IPS-NIHi11 (cell line): ENCODE measurements at places on chromosomes 1 and 21.
A peak's percentile ranks its signal among the peaks of the same experiment; 100 is the strongest.

DNA sequence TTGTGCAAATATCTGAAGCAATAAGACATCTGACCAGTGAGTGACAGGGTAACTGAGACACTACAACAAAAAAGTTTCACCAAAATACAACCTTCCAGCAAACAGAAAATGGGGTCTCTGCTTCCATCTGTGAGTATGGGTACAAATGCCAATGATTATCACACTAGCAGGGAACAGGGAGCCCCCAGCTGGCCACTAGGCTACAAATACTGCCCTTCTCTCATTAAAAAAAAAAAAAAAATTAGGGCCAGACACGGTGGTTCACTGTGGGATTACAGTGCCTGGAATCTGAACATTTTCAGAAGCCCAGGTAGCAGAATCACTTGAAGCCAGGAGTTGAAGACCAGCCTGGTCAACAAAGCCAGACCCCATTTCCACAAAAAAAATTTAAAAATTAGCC, 48.4 kb upstream of the EDARADD start:
- peak; percentile 50 for DNase-seq

DNA sequence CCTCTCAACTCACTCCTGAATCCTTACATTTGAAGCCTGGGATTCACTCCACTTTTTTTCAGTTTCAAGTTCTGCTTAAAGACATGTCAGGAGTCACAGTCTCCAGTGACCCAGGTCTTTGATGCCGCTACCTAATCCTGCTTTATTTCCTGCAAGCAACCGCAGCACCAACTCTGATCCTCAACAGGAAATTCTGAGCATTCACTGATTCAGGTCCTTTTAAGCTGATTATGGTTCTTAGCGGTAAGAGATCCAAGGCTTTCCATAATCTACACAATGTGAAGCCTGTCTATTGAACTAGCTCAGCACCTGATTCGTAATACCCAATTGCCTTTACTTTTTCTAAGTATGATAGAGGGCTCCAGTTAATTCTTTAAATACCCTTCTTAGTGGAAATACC, 43.7 kb upstream of the PIGC start:
- DNase-seq, result no peak

DNA sequence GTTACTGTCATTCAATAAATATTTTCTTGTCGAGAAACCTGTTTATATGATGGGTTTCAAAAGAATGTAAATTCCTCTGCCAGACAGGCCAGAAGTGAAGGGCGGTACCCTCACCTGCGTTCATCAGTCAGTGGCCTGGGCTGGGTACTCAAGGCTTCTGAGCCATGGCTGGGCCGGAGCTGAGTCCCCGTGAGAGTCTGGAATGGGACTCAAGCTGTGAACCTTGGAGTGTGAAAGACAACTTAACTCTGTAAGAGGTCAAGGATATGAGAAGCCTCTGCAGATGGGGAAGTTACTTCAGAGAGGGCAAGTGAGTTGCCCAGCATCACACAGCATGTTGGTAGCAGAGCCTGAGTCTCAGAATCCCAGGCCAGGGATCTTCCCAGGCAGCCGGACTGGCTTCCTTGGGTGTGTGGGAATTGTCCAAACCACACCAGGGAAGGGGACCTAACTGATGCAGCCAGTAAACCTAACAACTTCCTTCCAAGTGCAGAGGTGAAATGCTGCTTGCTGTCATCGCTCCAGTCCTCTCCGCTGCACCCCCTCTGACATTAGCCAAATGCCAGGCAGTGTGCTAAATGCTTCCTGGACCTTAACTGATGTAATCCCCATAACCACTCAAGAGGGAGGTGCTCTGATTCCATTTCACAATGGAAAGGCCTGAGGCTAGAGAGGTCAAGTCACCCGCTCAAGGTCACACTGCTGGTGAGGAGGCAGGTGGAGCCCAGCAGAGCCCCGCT, 4.8 kb downstream of the DISP3 start:
- no peak for DNase-seq

DNA sequence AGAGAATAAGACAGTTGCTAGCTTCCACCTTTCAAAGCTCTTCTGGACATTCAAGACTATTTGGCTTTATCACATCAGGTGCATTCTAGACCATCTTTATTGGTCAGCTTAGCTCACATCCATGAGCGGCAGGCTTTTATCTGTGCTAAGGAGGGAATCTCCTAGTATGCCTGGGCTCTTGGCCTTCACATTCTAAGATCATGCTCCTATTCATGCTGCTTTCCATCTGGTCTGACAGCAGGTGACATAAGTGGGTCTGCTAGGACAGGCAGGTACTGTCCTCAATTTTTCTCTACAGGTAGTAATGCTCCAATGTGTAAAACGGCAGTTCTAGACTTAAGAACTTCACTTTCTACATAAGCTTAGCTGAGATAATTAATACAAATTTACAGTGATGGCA, 39.2 kb upstream of the ADAMTS1 start:
- DNase-seq, result no peak

- DNase-seq, result no peak
Observed at GRCh38 chr1:21269461-21270085, 20.7 kb downstream of the ECE1 start.

DNA sequence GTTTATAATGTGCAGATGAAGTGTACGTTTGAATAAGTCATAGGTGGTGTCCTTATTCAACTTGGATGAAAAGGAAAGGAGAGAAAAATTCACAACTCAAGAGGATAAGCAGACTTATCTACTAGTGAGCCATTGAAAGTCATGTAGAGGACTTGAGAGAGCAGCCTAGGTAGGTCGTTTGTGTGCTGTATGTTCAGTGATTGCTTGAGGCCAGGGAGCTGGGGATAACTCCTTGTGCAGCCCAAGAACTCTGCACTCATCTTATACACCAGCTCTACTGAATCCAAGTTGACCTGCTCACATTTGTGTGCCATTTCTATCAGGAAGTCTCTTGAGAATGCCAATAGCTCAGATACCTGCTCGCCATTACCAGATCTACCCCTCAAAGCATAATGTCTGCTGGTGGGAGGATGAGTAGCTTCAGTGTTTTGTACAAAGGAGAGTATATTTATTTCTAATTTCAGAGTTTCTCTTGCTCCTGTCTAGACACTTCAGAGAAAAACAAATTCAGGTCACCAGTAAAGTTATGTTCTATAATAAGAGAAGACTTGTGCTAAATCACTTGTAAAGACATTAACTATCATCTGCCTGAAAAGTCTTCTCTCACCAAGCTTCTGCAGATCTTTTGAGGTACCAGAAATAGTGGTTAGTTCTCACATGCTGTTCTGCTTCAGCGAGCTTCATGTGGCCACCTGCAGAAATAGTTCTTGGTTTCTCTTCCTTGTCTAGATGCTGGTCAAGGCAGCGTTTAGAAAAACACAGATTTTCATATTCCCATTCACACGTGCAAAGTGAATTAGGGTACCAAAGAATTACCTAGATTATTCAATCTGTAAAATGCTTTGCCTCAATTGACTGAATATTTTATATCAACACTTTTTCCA, 10.8 kb downstream of the S1PR1 start:
- no peak for DNase-seq

DNA sequence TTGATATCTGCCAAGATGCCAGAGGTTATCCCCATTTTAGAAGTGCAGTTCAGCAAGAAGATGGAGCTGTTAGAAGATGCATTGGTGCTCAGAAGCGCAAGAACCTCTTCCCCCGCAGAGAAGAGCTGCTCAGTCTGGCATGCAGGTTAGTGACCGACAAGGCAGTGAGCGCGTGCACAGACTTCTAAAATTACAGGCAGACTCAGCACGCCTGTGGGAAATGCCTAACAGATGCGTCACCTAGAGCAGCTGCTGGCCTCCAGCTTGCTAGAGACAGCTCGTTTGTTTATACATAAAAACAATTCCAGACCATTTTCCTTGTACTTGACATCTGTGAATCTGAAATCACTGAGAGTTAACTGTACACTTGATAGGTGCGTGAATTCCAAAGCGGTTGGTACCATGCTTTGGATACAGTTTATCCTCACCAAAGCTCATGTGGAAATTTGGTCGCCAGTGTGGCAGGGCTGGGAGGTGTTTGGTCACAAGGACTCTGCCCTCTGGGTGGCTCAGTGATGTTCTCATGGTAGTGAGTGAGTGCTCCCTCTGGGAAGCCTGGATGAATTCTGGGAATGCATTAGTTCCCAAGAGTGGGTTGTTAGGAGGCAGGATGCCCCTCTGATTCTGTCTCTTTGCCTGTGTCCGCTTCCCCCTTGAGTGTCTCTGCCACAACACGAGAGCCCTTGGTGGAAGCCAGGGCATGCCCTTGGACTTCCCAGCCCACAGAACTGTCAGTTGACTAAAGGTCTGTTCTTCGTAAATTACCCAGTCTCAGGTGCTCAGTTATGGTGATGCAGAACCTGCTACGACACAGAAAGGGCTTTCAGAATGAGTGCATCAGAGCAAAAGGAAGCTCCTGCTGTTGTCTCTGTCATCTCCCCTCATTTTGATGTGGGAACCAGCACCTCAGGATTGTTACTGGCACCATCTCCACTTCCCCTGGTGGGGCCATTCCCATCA, 24.4 kb downstream of the SNAP47 start:
- DNase-seq, result peak; percentile 49

- DNase-seq, result no peak
Observed at GRCh38 chr1:117030271-117030877, 28.8 kb downstream of the CD101 start.

- DNase-seq, result no peak
Observed at GRCh38 chr1:48469616-48470480, 2.2 kb downstream of the SPATA6 start.

GRCh38 chr1:15510611-15511405, 13.2 kb downstream of the CASP9 start:
- DNase-seq, result no peak

DNA sequence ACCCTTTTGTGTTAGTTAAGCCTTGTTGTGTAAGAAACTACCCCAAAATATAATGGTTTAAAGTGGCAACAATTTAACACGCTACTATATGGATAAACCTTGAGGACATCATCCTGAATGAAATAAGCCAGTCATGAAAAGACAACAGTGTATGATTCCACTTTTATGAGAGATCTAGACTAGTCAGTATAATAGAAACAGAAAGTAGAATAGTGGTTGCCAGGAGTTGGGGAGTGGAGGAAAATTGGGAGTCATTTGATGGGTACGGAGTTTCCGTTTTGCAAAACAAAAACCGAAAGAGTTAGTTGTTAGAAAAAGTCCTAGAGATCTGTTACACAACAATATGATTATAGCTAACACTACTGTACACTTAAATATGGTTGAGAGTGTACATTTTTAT, 16.0 kb upstream of the CHIA start:
- no peak for DNase-seq

DNA sequence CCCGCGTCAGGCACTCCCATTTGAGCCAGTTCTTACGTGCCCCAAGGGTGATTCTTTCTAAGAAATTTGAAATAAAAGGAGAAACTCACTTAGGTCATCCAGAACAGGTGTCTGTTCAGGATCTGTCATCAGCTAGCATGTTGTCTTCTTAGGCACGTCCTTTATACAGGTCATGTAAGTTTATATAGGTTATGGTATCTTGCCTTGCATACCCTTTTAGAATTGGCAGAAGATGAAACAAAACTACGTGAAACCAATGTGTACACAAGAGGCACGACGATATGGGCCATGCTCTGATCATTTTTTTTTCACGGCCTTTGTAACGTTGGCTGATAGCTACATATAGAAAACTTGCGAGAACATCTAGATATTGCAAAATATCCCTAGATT, 579 bp upstream of the GTF2B start:
- DNase-seq, result no peak

GRCh38 chr1:156659988-156660751, 17.0 kb downstream of the NES start:
- DNase-seq, result peak; percentile 98

- DNase-seq, result peak; percentile 69
Observed at GRCh38 chr1:151282883-151283725, 1.0 kb downstream of the ZNF687 start.

DNA sequence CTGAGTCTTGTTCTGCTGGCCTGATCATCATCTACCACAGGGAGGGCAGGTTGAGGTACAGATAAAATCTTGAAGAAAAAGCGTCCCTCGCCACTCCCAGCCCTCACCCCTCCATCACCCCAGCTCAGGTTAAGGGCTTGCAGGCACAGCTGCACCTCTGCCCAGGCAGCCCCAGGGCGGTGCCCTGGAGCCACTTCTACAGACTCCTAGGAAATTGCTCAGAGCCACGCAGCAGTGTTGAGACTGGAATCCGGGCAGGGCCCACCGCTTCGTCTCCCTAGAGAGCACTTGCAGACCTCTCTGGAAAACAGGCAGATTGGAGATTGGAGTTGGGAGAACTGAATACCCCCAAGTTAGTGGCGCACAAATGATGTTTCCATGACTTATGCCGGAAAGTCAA, 35.3 kb downstream of the VN1R5 start:
- DNase-seq, result no peak
